ENCODE measurements at places on chromosomes 4 and X.

- peak; percentile 62 for DNase-seq
Observed at GRCh38 chrX:74133156-74133796, 170.7 kb upstream of the ZCCHC13 start.

DNA sequence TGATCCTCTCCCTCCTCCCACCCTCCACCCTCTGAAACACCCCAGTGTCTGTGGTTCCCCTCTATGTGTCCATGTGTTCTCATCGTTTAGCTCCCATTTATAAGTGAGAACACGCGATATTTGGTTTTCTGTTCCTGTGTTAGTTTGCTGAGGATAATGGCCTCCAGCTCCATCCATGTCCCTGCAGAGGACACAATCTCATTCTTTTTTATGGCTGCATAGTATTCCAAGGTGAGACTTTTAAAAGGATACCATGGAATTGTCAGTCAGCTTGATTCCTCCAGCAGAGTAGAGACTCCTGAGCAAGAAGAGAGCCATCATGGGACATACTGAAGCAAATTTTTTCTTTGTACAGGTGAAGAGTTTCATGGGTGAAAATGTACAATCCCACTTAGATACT is 38.8 kb upstream of the MTM1 start:
- DNase-seq, result no peak

GRCh38 chr4:111136438-111136837 is 513.6 kb upstream of the PITX2 start:
- DNase-seq, result no peak

- no peak for DNase-seq
Observed at GRCh38 chr4:146260521-146260920, 46.2 kb downstream of the REELD1 start.

DNA sequence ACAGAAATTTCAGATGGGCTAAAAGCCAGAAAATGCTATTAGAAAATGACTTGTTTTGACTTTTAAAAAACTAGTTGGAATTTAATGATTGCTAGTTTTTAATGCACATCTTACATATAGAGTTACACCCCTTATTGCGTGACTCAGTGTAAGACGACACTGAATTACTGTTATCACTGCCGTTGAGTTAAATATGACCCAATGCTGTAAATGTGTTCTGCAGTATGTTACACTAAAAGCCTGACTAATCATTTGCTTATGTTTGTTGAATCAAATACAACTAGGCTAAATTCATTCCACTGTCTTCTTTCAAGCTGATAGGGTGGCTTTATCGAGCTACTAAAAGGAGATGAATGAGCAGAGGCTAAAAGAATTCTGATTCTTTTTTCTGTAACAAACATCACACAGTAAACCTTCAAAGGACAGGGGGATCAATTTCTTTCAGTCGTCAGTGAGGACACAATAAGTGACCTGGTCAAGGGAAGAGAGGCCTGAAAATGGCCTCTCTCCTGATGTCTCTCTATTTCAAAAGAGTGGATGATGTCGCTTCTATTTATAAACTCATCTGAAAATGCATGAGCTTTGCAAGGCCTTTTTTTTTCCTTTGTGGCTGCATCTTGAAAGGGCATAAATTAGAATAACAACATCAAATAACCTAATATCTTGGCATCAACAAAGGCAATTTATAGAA is 142.2 kb upstream of the KCNIP4 start:
- DNase-seq, result no peak

DNA sequence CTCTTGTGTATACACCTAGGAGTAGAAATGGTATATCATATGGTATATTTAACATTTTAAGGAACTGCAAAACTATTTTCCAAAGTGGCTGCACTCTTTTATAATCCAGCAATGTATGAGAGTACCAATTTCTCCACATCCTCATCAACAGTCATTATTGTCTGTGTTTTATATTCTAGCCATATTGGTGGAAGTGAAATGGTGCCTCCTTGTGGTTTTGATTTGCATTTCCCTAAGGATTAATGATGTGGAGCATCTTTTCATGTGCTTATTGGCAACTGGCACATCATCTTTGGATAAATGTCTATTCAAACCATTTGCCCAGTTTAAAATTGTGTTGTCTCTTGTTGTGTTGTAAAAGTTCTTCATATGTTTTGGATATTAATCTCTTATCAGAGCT is 9.6 kb downstream of the BMP15 start:
- no peak for DNase-seq

- no peak for DNase-seq
Observed at GRCh38 chrX:8673201-8673600, 58.7 kb downstream of the ANOS1 start.

GRCh38 chr4:30262379-30262778 is 457.8 kb upstream of the PCDH7 start:
- DNase-seq, result no peak

GRCh38 chrX:155819966-155820491 is 61.1 kb upstream of the VAMP7 start:
- DNase-seq, result peak; percentile 51

- peak; percentile 14 for DNase-seq
Observed at GRCh38 chr4:80507077-80507476, 171.5 kb downstream of the CFAP299 start.

DNA sequence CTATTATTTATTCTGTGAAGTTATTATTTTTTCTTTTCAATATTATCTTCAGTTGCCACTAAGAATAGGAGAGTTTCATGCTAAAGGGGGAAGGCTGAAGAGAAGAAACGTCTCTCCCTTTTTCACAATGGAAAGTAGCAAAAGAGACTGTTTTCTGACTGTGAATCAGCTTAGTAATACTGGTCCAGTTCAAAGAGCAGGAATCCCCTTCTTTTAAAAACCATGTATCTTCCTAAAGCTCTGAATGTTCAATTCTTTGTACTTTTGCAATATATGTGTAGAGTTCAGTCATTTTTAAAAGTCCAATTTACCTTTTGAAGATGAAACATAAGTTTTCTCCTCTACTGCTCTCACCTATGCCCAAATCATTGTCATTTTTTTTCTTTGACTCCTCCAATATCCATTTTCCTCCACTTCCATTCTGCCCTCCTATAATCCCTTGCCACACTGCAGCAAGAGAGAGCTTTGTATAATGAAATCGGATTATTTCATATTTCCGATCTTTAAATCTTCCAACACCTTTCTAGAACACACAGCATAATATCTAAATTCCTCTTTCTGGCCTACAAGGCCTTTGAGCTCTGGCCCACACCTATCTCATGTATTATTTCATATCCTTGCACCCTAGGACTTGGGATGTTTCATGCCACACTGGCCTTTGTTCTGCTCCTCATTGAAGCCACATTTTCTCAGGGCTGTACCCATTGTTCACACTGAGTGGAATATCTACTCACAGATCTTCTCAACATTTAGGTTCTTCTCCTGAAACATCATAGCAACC is 195.3 kb downstream of the CAMK2D start:
- DNase-seq, result peak; percentile 42

DNA sequence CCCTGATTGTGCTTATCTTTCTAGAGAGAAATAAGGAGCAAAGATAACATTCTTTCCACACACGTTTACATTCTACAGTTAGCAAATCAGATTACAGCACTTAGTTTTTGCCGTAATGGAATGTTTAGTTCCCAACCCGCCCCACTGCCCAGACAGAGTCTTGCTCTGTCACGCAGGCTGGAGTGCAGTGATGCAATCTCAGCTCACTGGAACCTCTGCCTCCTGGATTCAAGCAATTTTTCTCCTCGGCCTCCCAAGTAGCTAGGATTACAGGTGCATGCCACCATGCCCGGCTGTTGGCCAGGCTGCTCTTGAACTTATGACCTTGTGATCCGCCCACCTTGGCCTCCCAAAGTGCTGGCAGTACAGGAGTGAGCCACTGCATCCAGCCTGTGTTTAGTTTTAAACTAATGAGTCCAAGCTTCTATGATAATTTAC is 8.4 kb upstream of the PRPS1 start:
- no peak for DNase-seq

GRCh38 chr4:48254381-48255071 is 15.1 kb downstream of the TEC start:
- DNase-seq, result no peak

GRCh38 chr4:81565142-81565870 is 93.6 kb upstream of the RASGEF1B start:
- peak; percentile 37 for DNase-seq

GRCh38 chrX:107750263-107750662 is 25.3 kb downstream of the TSC22D3 start:
- no peak for DNase-seq

DNA sequence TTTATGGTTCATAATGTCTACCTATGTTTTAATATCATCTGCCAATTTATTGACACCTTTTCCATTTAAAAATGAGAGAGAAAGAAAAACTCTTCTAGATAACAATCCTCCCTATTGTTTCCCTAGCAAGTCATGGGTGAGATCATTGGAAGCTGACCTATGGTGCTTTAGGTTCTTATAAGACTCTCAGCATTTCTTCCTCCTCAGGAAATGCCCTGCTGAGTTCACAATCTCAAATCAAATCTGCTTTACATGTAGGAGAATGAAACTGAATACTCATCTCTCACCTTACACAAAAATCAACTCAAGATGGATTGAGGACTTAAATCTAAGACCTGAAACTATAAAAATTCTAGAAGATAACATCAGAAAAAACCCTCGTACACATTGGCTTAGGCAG is 267.4 kb downstream of the RAPGEF2 start:
- DNase-seq, result no peak

- DNase-seq, result no peak
Observed at GRCh38 chrX:1824855-1825254, 210.0 kb downstream of the ASMT start.

DNA sequence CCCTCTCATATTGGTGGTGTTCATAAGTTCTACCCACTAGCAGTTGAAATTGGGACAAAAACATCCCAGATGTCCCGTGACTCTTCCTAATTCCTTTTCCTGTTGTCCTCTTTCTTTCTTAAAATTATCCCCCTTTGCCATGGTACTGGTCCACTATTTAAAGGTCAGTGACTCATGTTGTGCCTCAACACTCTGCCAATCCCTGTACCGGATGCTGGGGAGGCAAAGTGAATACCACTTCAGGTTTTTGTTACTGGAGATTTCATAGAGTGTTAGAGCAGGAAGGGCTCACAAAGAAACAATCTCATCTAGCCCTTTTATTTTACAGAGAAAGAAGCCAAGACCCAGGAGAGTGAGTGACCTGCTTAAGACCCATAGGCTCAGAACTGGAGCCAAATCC is 24.6 kb downstream of the SEPTIN11 start:
- no peak for DNase-seq

DNA sequence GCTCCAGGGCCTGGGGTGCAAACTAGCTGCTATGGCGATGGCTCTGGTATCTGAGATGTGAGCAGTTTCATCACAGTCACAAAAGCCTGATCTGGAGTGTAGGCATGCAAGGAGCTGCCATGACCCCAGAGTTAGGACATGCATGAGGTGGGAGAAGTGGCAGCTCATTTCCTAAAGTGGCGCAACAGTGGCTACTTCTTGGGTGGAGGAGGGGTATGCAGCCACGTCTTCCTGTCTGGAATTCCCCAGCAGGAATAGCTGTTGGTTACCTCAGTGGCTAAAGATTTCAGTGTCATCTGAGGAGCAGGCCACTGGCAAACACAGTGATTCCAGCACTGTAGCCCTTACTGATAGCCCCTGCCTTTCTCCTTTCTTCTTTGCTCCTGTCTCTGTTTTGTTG is 1382.5 kb downstream of the C4orf33 start:
- no peak for DNase-seq

GRCh38 chrX:133992882-133993281 is 7.5 kb upstream of the GPC3 start:
- no peak for DNase-seq

- DNase-seq, result no peak
Observed at GRCh38 chr4:151689211-151689991, 71.4 kb downstream of the GATB start.

DNA sequence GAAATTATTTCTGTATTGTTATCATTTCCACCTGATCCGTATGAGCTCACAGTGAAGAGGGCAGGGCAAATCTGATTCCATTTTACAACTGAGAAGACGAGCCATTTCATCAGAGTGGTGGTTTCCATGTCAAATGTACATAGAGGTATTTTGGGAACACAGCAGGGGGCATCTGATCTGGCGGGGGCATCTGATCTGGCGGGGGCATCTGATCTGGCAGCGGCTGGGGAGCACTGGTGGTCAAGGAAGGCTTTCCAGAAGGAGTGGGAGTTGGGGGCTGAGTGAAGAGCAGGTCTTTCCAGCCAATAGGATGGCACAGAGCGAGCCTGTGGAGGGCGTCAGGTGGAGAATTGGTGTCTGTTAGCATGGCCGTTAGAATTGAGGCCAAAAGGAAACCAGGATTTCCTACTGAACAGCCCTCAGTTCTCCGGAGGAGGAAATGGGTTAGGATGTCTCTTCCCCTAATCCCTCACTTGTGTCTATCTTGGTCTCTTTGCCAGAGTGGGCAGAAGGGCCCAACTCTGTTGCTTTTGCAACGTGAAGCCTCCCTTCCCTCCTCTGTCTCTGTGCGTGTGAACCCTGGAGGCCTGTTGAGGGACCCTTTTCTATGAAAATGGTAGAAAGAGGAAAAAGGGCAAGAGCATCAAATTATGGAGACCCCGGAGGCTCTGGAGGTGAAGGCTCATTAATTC is 41.3 kb downstream of the RHOH start:
- DNase-seq, result no peak

- DNase-seq, result no peak
Observed at GRCh38 chrX:132750331-132751062, 207.9 kb downstream of the HS6ST2 start.

- DNase-seq, result no peak
Observed at GRCh38 chr4:182488896-182489295, 245.7 kb downstream of the TENM3 start.

- no peak for DNase-seq
Observed at GRCh38 chr4:165542476-165542875, 163.7 kb downstream of the CPE start.

Measured in OCI-LY7 (cell line).